Cardiac fibroblast (primary cell): ENCODE measurements at places on chromosomes 2 and 18.

GRCh38 chr2:176101216-176101830, 1.7 kb downstream of the HOXD12 start:
- DNase-seq: no peak

DNA sequence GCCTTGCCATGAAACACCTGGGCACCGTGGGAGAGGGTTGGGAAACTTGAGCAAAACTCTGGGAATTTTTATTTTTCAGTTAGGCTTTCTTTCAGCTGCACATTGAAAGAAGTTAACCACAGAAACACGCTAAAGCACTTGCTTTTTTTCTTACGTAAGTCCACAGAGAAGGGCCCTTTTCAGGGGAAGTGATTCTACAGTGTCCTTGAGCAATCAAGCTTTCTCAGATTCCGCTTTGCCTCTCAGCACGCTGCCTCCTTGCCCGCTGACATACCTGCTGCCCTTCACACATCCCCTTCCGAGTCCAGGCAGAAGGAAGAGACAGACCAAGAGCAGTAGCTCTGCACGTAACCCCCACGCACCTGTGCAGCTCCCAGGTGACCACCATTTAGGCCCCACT, 135.5 kb upstream of the MYT1L start:
- no peak for DNase-seq

GRCh38 chr2:234377761-234378391, 119.0 kb downstream of the ARL4C start:
- peak; percentile 66 for DNase-seq

GRCh38 chr2:148876595-148877402, 1.8 kb downstream of the KIF5C start:
- no peak for DNase-seq

- DNase-seq: peak; percentile 74
These were observed 222.3 kb downstream of the SH3RF3 start for GRCh38 chr2:109351164-109351756.

GRCh38 chr2:3665886-3666612, 8.0 kb downstream of the ALLC start:
- no peak for DNase-seq

- no peak for DNase-seq
These were observed 66.3 kb downstream of the CDK15 start for GRCh38 chr2:201872591-201872990.

DNA sequence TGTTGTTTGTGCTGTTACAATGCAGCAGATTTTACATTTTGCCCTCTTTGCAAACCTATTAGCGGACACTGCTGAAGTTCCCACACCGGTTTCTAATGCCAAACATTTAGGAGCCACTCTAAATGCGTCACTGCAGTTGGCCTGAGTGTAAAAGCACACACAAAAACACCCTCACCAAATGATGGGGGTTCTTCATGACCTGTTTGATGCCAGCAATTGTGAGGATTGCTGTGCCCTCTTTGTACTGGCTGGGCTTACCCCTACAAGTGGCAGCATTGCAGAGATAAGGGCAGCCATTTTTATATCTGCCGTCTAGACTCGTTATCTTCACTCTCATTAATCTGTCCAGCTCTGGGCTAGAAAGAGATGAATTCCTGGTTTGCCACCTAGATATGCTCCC, 85.3 kb downstream of the NRP2 start:
- DNase-seq: no peak

- no peak for DNase-seq
These were observed 39.2 kb downstream of the CRIM1 start for GRCh38 chr2:36394804-36395203.

- peak; percentile 35 for DNase-seq
These were observed 61.8 kb downstream of the CDH20 start for GRCh38 chr18:61394983-61395382.

GRCh38 chr2:225030203-225030602, 12.1 kb downstream of the DOCK10 start:
- DNase-seq: no peak

DNA sequence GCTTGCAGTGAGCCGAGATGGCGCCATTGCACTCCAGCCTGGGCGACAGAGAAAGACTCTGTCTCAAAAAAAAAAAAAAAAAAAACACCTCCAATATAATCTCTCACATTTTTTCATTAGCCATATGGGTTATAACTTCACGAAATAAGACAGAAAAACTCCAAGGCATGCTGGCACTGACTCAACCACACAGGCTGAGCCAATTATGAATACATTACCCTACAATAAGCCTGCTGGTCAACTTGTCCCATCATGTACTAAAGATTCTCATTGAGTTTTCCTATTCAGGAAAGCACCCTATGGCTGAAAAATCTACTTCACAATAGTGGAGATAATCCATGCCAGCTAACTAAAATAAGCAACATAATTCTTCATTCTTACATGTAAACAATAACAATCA, 12.8 kb upstream of the MAP3K20 start:
- DNase-seq: no peak

DNA sequence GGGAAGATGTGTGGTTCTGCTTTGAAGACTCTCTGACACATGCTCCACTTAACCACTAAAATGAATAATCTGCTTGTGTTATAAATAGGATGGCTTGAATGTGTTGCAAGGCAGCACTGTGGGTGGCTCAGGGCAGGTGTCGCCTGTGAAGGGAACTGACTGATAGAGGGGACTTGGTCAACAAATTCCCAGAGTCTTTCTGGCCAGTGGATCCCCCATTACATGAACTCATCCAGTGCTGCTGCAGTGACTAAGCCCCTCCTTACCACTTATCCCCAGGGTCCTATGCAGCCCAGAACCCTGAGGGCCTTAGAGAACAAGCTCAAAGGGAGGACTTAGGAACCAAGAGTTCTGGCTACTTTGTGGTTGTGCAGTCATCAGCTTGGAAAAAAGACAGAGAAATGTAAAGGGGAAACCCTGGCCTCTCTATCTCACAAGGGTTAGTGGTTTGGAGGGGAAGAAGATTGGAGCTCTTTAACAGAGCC, 226.2 kb upstream of the TNP1 start:
- peak; percentile 53 for DNase-seq

DNA sequence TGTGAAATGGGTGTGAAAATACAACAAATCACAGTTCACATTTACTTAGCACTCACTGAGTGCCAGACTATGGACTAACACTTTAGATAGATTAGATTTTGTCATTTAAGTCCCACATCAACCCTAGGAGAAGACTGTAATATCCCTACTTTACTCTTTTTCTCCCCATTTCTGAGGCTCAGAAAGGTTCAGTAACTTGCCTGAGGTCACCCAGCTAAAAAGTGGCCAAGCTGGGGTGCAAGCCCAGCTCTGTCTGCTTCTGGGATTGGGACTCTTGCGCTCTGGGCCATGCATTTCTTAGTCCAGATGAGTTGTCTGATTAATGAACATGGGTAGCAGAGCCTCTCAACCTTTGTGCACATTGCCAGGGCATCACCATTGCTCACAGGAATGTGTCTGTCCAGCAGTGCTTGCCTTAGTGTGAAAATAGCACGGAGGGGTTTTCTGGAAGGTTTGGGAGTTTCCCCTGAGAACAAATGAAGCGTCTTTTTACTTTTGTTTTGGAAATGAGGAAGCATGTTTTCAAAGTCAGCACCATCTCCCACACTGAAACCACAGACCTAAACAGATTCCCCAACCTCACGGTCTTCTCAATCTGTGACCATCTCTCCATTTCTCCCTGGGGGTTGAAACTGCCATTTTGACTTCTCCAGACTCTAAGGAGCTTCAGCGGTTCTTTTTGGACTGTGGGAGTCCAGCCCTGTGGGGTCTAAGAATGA, 31.9 kb downstream of the NRP2 start:
- DNase-seq: peak; percentile 73

GRCh38 chr18:36724169-36724568, 104.6 kb downstream of the TPGS2 start:
- no peak for DNase-seq

DNA sequence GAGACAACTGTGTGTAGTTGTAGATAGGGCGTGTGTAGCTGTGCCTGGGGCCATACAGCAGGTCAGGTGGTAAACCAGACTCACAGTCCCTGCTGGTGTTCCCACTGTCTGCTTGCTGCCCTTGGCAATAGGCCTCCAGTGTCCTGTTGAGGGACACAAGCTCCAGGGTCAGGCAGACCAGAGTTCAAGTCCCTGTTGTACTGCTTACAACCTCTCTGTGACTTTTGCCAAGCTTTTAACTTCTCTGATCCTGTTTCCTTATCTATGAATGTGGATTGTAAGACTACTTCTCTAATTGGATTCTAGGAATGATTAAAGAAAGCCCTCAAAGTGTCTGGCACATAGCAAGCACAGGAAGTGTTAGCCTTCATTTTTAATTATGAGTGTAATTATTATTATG, 68.6 kb downstream of the MERTK start:
- DNase-seq: no peak

GRCh38 chr2:109162999-109163398, 34.0 kb downstream of the SH3RF3 start:
- peak; percentile 60 for DNase-seq

- DNase-seq: no peak
These were observed 282.2 kb upstream of the SYT4 start for GRCh38 chr18:43559507-43559906.

GRCh38 chr2:29166242-29167039, 51.2 kb downstream of the CLIP4 start:
- peak; percentile 27 for DNase-seq

DNA sequence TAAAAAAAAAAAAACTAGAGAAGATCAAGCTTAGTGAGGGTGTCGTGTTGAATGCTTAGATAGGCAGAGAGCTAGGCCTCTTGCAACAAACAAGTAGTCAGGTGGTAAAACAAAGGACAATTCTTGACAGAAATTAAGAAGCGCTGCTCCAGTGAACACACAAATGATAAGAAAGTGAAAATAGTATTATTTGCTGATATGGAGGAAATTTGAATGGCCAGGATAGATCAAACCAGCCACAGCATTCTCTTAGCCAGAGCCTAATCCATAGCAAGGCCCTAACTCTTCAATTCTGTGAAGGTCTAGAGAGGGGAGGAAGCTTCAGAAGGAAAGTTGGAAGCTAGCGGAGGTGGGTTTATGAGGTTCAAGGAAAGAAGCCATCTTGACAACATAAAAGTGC, 121.0 kb downstream of the SNTG2 start:
- DNase-seq: no peak

- no peak for DNase-seq
These were observed 10.5 kb downstream of the CYP27A1 start for GRCh38 chr2:218792433-218792832.

DNA sequence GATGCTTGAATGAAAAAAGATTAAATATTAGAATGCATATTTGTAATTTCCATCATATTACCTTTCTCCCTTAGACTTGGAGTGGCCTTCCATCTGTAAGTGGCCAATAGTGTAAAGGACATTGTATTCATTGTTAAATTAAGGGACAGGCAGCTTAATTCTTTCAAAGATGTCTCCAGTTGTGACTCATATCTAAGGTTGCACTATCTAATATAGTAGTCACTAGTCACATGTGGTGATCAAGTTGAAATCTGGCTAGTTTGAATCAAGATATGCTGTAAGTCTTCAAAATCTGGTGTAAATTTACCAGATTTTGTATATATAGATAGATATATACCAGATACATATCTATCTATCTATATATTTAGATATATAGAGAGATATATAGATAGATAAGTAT, 52.4 kb upstream of the AGPS start:
- DNase-seq: no peak

DNA sequence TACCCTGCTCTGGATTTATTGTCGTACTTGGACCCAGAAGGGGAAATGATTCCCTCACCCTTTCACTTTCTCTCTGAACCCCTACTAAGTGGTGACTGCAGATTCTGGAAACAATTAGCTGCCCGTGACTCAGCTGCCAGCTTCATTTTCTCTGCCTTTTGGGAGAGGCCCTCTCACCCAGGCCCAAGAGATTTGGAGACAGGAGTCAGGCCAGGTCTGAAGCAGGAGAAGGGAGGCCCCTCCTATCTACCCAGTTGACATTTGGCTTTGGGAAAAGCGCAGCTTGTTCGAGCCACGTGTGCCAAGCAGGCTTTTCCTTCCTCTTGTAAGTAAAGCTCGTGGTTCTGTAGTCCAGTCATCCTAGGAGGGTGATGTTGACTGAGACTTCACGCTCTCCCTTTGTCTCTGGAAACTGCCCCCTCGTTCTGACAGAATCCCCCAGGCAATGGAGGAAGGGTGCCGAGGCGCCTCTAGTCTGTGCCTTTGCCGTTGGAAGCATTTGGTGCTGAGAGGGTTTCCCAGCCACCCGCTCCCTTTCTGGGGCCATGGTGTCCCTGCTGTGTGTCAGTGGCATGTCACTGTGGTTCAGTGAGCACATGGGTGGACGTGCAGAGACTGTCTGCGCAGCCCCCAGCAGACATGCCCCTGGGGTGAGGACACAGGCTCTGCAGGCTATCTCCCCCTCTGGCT, 8.6 kb downstream of the OXER1 start:
- DNase-seq: peak; percentile 26

DNA sequence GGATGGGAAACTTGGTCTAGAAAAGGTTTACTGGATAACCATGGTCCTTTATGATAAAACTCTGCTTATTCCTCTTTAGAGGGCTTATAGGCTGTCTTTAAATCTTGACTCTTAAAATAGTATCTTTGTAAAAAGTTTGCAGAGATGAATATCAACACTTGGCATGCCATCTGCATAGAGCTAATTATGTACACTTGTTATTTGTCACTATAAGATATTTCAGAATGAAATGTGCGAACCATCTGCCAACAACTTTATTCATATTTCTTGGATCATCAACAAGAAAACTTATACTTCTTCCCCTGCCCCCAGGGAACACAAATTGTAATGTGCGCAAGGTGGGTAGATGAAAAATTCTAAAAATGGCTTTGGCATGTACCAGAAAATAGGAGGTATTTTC, 653.0 kb upstream of the CHAC2 start:
- DNase-seq: no peak

- no peak for DNase-seq
These were observed 86.6 kb upstream of the APCDD1 start for GRCh38 chr18:10367836-10368235.

- DNase-seq: no peak
These were observed 51.1 kb downstream of the NABP1 start for GRCh38 chr2:191728750-191729624.
